Ureter (tissue), 1 donor: ENCODE measurements at places on chromosomes 3 and 15.

DNA sequence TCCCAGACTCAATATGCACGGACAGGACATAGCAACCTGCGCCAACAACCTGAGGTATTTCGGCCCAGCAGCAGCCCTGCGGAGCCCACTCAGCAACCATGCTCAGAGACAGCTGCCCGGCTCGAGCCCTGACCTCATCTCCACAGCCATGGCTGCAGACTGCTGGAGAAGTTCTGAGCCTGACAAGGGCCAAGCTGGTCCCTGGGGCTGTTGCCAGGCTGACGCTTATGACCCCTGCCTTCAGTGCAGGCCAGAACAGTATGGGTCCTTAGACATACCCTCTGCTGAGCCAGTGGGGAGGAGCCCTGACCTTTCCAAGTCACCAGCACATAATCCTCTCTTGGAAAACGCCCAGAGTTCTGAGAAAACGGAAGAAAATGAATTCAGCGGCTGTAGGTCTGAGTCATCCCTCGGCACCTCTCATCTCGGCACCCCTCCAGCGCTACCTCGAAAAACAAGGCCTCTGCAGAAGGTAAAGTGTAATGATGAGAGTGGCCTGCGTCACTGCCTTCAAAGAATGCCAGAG lies 25.5 kb downstream of the TMEM41A start:
- no peak for DNase-seq

DNA sequence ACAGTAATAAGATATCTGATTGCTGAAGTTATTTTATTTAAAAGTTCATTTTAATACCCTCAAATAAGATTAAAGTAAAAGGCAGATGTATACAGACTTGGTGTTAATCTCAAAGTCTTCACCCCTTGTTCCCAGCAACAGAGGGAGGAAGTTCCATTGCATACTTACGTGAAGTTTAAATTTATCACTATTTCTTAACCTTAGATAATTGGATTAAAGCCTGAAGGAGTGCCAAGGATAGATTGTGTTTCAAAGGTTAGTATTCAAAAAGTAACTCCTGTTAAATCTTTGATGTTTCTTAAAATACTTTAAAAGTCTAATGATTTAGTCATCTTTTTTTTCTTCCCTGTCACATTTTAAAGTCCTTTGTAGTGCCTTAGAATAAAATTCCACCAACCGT lies 39.3 kb downstream of the ATP1B3 start:
- DNase-seq, result no peak

GRCh38 chr3:132563420-132564069 lies 33.5 kb upstream of the ACKR4 start:
- no peak for DNase-seq

DNA sequence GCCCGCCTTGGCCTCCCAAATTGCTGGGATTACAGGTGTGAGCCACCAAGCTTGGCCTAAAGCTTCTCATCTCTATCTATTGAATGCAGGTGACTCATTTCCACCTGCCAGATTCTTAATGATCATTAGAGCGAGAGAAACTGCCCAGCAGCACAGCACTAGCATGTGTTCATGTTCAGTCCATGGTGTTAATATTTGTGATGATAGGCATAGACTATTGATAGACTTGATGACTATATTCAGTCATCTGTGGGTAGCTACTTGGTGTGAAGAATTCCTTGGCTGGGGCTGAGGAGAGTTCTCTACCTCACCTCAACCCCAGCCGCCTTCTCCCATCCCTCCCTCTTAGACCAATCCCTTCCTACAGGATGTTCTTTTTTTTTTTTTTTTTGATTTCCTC lies 60.0 kb downstream of the ST6GAL1 start:
- no peak for DNase-seq

- no peak for DNase-seq
Observed at GRCh38 chr3:17320266-17320665, 422.2 kb downstream of the TBC1D5 start.

DNA sequence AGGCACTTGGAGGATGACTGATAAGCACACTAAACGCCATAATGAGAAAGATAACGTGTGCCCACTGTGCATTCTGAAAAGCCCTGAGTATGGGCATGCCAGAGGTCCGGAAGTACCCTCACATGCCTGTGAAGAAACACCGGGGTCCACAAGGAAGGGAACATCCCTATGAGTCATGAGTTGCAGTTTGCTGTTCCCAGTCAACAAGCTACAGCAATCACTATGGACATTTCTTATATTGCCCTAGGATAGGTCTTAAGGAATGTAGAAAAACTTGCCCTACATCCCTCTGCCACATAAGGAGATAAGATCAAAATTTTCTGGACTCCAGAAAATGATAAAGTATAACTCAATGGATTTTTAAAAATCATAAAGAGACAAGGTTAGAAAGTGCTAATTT lies 9.9 kb downstream of the MB21D2 start:
- no peak for DNase-seq

- no peak for DNase-seq
Observed at GRCh38 chr15:44308415-44308814, 19.9 kb downstream of the GOLM2 start.

GRCh38 chr3:55066551-55067047 lies 138.7 kb upstream of the LRTM1 start:
- DNase-seq, result no peak

GRCh38 chr15:40243126-40243810 lies 4.4 kb downstream of the PAK6 start:
- no peak for DNase-seq

- no peak for DNase-seq
Observed at GRCh38 chr15:65164139-65164538, 21.0 kb downstream of the CLPX start.

DNA sequence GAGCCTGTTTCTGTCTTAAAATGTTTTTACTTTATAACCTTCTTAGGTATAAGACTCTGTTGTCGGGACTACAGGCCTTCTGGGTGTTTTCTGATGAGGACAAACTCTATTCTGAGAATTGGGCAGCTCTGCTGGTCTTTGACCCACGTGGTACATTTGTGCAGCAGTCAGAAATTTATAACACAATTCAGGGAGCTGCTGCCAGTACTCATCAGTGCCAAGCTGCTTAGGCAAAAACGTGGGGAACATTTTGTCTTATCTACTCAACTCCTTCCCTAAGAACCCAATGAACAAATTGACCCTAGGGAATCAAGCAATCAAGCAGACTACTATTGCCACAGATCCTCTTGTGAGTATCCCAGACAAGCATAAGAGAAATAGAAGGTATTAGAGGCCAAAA lies 180.7 kb upstream of the PDZRN3 start:
- peak; percentile 63 for DNase-seq

- DNase-seq, result no peak
Observed at GRCh38 chr15:51619331-51620035, 3.1 kb downstream of the DMXL2 start.

- DNase-seq, result no peak
Observed at GRCh38 chr15:89654301-89654761, 936 bp downstream of the KIF7 start.

GRCh38 chr3:11778248-11778647 lies 68.4 kb downstream of the TAMM41 start:
- DNase-seq, result no peak

DNA sequence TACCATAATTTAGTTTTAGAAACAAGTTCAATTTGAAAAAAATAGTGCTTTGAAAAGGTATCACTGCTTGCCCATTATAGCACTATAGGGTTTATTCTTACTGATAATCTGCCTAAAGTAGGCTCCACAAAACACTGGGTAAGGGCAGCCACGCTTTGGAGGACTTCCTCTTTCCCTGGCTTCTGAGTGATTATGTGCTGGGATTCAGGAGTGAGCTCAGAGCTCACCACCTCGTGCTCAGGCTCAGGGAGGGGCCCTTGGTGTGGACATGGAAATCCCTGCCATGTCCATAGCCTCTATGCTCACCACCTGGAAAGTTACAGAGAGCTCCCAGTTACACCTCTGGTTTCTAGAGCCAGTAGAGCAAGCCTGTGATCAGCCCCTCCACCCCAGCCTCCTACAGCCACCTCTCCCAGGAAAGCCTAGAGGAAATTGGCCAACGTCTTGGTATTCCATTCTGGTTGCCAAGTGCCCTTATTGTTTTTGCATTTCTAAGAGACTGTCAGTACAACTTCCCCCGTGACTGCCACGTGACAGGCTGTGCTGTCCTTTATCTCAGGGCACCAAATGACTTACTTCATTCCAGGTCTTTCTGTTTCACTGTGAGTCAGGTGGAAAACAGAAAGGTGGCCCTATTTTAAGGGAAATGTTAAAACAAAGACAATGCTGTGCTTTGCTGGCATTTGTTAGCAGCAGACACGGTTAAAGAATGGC lies 316.0 kb downstream of the RORA start:
- DNase-seq, result no peak

DNA sequence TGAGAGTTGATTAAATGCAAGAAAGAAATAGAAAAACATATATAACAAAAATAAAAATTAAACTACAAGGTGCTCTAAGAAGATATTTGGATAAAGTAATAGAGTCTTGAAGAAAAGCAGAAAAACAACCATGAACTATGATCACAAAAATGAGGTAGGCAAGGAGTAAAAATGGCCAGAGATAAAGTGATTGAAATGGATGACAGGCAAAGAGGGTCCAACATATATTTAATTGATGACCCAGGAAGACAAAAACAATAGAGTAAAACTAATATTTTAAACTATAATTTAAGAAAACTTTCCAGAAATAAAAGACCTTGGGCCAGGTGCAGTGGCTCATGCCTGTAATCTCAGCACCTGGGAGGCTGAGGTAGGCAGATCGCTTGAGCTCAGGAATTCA lies 22.1 kb upstream of the WDR49 start:
- DNase-seq, result no peak

- DNase-seq, result peak; percentile 65
Observed at GRCh38 chr3:123385981-123386380, 62.9 kb downstream of the ADCY5 start.

DNA sequence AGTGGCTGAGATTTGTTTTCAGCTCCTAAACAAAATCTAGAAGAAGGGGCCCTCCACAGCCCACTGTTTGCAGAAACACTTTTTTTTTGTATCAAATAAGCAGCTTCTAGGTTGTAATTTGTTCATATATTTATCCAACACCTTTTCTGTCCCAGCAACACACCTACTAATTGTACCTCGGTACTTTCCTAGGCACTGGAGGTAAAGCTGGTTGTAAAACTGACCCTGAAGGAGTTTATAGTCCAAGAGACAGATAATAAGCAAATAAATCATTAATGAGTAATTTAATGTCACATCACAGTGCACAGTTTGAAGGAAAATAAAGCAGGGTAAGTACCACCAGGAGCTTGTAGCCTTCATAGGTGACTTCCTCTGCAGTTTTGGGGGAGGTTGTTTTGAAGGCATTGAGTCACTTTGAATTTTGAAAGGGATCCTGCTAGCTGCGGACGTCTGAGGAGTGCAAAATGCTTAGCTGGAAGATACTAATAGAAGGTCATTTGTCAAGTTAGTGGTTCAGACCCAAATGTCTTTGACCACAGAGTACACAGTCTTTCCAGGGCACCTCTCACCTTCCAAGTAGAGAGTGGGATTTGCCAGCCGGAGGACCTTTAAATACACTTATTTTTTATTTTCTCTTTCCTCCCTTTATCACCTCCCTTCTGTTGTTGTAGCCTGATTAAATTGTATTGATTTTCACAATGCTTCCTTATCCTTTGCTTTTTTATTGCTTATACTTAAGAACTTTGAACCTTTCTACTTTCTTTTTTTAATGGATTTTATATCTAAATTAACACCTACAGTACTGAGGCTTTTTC lies 53.8 kb downstream of the CMSS1 start:
- DNase-seq, result no peak

- DNase-seq, result no peak
Observed at GRCh38 chr15:31320022-31320421, 6.6 kb upstream of the KLF13 start.
